Adrenal gland (tissue), 19 donors: ENCODE measurements at places on chromosomes 5 and 9.

- no peak overlapping the region for H3K27ac ChIP-seq
- no peaks in the 10 kb centered on the region for H3K27me3 ChIP-seq
- no peaks in the 10 kb centered on the region for H3K36me3 ChIP-seq
- DNase-seq: no peak
- no peak overlapping the region for H3K4me3 ChIP-seq
Observed at GRCh38 chr9:28999057-28999456, 1425.8 kb upstream of the C9orf72 start.

- DNase-seq: no peak
- H3K4me1 ChIP-seq: no peaks in the 10 kb centered on the region
- no peak overlapping the region for H3K27ac ChIP-seq
- H3K27me3 ChIP-seq: no peaks in the 10 kb centered on the region
- no peaks in the 10 kb centered on the region for H3K36me3 ChIP-seq
Observed at GRCh38 chr5:118548761-118549720, 439.3 kb downstream of the DTWD2 start.

DNA sequence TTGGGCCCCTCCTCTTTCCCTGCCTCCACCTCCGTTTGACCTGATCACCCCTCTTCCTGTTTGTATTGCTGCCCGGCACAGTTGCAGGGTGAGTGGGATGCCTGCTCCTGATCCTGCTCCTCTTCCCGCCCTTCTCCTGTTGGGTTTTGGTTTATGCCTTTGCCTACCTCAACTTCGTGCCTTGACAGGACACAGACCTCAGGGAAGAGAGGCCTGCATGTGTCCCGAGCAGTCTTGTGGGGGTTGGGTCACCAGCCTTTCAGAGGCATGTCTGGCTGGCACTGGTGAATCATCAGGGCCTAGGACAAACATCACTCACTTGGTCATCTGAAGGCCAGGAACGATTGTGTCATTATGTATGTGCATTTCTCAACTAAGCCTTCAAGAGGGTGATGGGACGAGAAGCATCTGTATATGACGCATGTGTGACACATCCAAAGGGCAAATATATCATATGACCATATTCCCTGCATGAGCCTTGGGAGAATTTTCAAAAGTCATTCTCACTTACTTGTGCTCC lies 56.9 kb downstream of the NPR3 start:
- DNase-seq: peak; percentile 95
- H3K36me3 ChIP-seq: no peaks in the 10 kb centered on the region
- no peak overlapping the region for H3K4me3 ChIP-seq
- H3K4me1 ChIP-seq: peaks cover 18% of the 10 kb centered on the region
- H3K27me3 ChIP-seq: no peaks in the 10 kb centered on the region

- H3K4me1 ChIP-seq: no peaks in the 10 kb centered on the region
- no peak overlapping the region for H3K27ac ChIP-seq
- H3K27me3 ChIP-seq: no peaks in the 10 kb centered on the region
- no peak overlapping the region for H3K4me3 ChIP-seq
- no peaks in the 10 kb centered on the region for H3K36me3 ChIP-seq
Observed at GRCh38 chr5:22319798-22320197, 533.3 kb downstream of the CDH12 start.

GRCh38 chr5:59790376-59790775 lies 103.2 kb downstream of the PDE4D start:
- no peaks in the 10 kb centered on the region for H3K36me3 ChIP-seq
- H3K4me3 ChIP-seq: no peak overlapping the region
- H3K27me3 ChIP-seq: no peaks in the 10 kb centered on the region
- H3K27ac ChIP-seq: no peak overlapping the region
- DNase-seq: no peak

DNA sequence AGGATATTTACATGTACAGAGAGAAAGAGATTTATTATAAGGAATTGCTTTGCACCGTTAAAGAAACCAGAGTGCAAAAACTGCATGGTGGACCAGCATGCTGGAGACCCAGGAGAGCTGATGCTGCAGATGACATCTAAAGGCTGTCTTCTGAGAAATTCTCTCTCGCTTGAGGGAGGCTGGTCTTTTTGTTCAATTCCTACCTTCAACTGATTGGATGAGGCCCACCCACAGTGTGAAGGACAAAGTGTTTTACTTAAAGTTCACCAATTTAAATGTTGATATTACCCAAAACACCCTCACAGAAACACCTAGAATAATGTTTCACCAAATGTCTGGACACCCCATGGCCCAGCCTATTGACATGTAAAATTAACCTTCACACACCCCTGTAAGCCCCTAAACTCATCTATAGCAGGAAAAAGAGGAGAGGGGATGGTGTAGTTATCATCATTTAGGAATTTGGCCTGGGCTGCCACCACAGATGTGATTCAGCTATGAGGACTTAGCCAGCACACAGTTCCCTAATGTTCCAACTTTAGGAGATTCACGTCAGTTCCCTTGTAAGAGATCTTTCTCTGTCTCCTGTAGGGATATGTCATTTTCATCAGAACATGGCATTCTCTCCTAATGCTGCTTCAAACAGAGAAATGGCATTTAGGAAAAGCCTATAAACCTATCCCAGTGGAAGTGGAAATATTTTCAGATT lies 358.2 kb upstream of the TLE4 start:
- no peaks in the 10 kb centered on the region for H3K27me3 ChIP-seq
- no peak overlapping the region for H3K4me3 ChIP-seq
- H3K27ac ChIP-seq: no peak overlapping the region
- H3K4me1 ChIP-seq: no peaks in the 10 kb centered on the region

- no peaks in the 10 kb centered on the region for H3K36me3 ChIP-seq
- no peak overlapping the region for H3K4me3 ChIP-seq
- no peaks in the 10 kb centered on the region for H3K27me3 ChIP-seq
- DNase-seq: no peak
- H3K4me1 ChIP-seq: no peaks in the 10 kb centered on the region
- H3K27ac ChIP-seq: no peak overlapping the region
Observed at GRCh38 chr9:83505282-83505681, 32.9 kb downstream of the FRMD3 start.

DNA sequence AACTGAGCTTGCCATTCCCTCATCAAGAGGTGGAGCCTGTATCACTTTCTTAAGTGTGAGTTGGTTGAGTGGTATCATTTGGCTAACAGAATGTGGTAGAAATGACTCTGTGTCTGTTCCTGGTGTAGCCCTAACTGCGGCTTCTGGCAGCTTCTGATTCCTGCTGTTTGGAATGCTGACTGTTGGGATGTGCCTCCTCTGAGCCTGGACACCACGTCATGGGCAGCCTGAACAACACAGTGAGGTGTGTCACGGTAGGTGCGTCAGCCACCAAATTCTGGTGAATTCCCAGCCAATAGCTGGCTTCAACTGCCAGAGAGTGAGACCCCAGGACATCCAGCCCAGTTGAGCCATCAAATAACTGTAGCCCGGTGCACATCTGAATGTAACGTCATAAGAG lies 6.1 kb upstream of the C9orf152 start:
- no peaks in the 10 kb centered on the region for H3K27me3 ChIP-seq
- H3K4me3 ChIP-seq: no peak overlapping the region
- H3K27ac ChIP-seq: no peak overlapping the region
- H3K4me1 ChIP-seq: no peaks in the 10 kb centered on the region
- DNase-seq: no peak

- H3K27me3 ChIP-seq: no peaks in the 10 kb centered on the region
- H3K36me3 ChIP-seq: no peaks in the 10 kb centered on the region
- no peak overlapping the region for H3K27ac ChIP-seq
- H3K4me1 ChIP-seq: peaks cover 6% of the 10 kb centered on the region
- H3K4me3 ChIP-seq: no peak overlapping the region
- DNase-seq: no peak
Observed at GRCh38 chr5:57302643-57303042, 128.8 kb downstream of the GPBP1 start.
